Stimulated activated CD4-positive, alpha-beta T cell treated with anti-CD3 and anti-CD28 coated beads, Interleukin-15, amount 100 ng/mL, for 1 hour (primary cell): ENCODE measurements at places on chromosomes 1 and 21.

- no peak for DNase-seq
Observed at GRCh38 chr1:245938046-245938435, 569.0 kb downstream of the SMYD3 start.

GRCh38 chr1:151641229-151641628, 29.4 kb downstream of the SNX27 start:
- DNase-seq: no peak

GRCh38 chr1:246320286-246320685, 186.8 kb downstream of the SMYD3 start:
- DNase-seq: no peak

DNA sequence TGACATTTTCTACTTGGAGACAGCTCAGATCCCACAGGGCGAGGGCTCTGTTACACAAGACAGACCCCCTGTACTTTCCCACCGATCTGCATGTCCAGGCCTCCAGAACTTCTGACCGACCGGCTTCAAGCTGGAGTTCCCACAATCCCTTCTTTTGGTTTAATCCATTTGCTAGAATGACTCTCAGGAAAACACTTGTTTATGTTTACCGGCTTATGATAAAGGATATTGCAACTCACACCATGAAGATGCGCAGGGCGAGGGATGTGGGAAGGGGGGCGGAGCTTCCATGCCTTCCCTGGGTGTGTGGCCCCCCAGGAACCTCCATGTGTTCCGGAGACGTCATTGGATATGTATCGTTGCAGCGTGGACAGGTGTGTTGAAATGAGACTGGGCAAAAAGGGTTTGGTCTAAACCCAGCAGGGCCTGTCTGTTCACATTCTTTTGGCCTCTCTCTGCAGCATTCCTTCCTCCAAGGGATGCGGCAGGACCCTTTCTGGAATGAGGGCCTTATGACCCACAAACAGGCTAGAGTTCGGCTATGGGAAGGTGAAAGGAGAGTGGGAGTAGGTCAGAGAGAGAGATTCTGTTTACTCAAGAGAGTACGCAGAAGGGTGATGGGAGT, 7.5 kb upstream of the IGSF5 start:
- no peak for DNase-seq

GRCh38 chr1:209659909-209660308, 7.7 kb upstream of the LAMB3 start:
- no peak for DNase-seq

GRCh38 chr1:61193808-61194207, 111.4 kb downstream of the NFIA start:
- DNase-seq: no peak

- DNase-seq: no peak
Observed at GRCh38 chr1:64508629-64509028, 38.7 kb downstream of the CACHD1 start.

DNA sequence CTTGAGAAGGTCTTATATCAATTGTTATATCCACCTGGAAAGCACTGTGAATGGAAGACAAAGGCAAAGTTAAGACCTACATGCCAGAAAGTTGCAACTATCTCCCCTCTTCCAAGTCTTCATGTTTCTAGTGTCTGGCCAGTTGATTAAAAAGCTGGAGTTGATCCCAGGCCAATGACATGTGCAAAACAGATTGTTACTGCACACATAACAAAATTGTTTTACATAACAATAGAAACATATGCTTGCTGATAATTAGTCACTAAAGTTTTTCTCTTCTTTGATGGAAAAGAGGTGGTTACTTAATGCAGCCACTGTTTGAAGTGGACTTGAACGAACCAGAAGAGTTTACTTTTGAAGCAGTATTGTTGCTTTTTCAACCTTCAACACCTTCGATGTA, 158.2 kb downstream of the TGFBR3 start:
- no peak for DNase-seq

DNA sequence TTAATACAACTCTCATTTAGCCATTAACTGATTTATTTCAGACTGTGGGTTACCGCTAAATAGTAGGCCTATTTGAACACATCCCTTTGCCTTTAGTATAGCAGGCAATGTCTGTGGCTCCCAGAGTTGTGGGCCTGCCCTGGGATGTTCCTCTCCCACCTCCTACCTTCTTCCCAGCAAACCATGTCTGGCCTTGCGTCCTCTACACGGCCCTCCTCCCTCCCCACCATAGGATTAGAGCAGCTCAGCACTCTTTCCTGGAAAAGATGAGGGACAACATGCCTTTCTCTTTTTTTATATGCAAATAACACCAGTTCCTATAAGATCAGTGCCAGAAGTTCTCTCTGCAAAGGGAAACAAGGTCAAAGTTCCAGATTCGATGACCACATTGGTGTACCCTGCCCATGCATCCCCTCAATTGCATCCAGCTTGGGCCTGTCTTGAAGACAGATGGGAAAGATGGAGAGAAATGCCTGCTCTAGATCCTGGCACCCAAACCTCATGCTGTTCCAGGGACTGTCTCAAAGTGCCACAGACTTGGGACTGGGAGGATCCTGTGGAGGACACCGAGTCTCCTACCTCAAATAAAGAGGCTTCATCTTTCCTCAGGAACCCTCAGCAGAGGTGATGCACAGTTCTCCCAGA, 57.2 kb downstream of the CD46 start:
- no peak for DNase-seq

- DNase-seq: no peak
Observed at GRCh38 chr1:156026588-156026987, 5.8 kb upstream of the SSR2 start.

DNA sequence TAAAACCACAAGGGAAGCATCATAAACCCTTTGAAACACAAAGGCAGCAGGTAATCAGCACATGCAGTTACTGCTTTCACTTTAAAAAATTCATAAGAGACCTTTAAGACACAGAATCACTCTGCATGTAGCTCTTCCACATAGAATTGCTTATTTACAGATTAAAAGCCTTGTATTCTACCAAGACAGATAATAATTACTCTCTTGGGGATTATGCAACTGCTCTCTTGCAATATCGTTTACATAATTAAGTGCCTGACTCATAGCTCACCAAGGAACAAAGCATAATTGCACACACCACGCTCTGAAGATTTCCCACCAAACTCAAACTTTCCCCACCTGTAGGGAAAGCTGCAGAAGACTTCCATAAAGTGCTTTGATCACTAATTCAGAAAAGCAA, 87.9 kb downstream of the VAV3 start:
- no peak for DNase-seq

DNA sequence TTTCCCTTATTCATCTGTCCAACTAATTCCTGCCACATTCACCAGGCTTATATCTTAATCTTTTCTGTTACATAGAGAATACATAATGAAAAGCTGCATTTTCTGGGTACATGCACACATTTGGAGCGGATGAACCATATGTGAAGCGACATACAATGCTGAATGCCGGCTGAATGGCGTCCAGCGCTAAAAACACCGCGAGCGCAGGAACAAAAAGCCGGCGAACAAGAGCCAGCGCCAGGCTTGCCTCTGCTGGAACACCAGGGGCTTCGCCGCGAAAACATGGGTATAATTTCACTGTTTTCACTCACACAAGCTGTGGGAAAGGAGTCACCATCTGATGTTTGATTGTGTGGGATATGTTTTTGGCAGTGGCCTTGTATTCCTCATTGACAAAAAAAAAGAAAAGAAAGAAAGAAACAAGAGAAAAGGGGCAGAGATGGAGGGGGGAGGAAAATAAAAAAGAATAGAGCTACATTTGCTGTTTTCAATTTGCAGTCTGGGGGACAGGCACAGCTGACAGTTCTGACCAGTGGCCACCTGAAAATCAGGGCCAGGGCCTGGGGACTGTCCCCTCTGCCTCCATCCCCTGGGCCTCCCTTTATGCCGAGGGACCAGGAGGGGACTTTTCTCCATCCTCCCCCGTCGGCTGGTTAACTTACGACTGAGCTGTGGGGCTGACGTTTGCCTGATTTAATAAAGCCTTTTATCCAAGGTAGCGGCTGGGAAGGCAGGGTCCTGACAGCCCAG, 70.2 kb upstream of the OLIG2 start:
- no peak for DNase-seq

DNA sequence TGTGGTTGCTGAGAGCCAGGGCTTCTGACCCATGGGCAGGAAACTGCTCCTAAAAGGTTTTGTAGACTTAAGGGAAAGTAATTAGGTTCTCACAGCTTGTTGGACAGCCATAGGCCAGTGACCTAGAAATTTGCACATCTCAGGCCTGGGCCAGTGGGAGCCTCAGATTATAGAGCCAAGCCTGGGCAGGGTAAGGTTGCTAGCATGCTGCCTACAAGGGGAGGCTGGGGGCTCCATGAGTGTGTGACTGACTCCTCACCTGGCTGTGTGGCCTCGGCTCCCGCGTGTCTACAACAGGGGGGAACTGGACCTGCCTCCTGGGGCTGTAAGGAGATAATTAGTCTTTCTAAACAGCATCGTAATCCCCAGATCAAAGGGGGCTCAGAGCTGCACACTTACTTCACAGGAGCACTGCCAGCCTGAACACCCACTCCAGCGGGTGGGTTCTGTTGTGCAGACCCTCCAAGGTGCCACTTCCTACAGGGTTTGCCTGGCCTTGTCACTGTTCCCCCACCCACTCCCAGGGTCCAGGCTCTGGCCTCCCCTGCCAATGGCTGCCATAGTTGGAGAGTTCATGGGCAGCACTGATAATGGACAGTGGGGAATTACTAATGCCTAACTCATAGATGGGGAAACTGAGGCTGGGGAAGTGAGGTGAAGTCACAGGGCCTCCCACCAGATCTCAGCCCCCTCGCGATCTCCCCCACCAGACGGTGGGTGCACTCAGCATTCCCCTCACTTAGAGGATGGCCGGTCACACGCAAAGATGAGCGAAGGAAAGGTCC, 230.4 kb upstream of the TMEM51 start:
- no peak for DNase-seq

DNA sequence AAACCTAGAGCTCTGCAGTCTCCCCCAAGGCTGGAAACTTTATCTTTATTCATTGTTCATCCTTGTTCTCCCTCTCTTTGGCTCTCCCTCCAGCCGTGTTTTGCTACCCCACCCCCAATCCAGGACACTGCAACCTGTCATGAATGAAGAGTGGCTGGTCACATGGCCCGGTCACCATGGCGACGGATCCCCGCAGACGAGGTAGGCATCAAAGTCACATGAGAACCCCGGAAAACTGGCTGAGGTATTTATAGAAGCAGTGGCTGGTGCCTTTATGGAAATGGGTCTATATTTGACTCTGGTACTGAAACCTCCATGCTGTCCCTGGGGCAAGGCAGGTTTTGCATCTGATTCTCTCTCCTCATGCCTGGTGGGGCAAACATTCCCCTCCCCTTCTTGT, 13.4 kb upstream of the SLC6A17 start:
- DNase-seq: no peak

DNA sequence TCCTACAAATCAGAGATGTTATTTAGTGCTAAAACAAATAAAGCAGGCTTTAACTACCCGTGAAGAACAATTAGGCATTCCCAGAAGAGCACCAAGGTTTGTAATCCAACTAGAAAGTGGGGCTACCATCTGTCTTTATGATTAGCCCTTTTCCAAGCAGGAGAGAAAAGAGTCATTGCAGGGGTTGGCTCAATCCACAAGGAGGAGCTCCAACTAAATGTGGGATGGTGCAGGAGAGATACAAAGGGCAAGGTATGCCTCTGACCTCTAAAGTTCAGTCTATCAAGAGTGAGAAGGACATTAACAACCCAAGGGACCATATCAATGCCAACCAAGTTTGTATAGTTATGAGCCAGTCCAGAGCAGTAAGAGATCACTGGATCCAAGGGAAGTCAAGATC, 382.7 kb upstream of the DUSP10 start:
- no peak for DNase-seq

DNA sequence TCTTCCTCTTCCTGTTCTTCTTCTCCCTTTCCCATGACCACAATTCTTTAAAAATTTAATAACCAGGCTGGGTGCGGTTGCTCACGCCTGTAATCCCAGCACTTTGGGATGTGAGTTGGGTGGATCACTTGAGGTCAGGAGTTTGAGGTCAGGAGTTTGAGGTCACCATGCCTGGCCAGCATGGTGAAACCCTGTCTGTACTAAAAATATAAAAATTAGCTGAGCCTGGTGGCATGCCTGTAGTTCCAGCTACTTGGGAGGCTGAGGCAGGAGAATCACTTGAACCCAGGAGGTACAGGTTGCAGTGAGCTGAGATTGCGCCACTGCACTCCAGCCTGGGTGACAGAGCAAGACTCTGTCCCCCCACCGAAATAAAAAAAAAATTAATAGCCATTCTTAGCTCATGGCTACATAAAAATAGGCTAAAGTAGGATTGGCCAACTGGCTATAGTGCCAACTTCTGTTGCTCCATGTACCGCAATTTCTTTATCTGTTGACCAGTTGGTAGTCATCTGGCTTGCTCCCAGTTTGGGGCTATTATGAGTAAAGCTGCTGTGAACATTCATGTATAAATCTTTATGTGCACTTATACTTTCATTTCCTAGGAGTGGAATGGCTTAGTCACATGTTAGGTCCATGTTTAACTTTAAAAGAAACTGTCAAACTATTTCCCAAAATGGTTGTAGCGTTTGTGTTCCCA, 136.3 kb downstream of the PEX14 start:
- DNase-seq: no peak

- no peak for DNase-seq
Observed at GRCh38 chr1:15236746-15237145, 10.3 kb upstream of the FHAD1 start.

GRCh38 chr21:45853703-45854342, 127.7 kb upstream of the COL6A1 start:
- no peak for DNase-seq

DNA sequence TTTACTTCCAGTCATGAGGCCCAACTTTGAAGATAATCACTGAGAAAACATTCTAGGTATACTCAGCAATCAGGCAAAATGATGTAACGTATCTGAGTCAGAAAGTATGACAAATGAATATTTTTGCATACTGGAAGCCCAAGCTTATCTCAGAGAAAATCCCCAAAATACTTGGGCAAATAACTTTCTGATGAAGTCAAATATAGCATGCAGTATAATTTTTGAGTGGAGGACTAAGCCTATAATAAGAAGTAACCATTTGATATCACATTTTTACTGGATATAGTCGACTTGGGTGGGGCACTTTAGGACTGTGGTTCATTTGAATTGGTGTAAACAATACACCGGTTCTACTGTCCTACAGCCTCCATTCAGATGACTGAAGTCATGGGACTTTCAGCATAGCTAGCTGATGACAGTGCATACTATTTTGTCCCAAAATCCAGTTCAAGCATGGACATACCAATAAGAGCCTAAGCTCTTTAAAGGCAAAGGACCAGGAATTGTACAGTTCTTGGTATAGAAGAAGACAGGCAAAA, 2.3 kb upstream of the GADD45A start:
- no peak for DNase-seq

DNA sequence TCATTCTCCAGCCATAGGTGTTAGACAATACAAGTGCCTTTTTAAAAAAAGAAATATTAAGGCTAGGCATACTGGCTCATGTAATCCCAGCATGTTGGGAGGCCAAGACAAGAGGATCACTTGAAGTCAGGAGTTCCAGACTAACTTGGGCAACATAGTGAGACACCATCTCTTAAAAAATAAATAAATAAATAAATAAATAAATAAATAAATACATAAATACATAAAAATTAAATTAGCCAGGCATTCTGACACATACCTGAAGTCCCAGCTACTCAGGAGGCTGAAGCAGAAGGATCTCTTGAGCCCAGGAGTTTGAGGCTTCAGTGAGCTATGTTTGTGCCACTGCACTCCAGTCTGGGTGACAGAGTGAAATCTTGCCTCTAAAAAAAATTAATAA, 85.8 kb upstream of the ATP1B1 start:
- no peak for DNase-seq
